ENCODE measurements at places on chromosomes 5 and 9.

- peaks cover 7% of the 10 kb centered on the region for H3K27me3 ChIP-seq
- H3K4me3 ChIP-seq: no peak overlapping the region
- DNase-seq: no peak
- no peaks in the 10 kb centered on the region for H3K36me3 ChIP-seq
These were observed 33.1 kb upstream of the SMARCA2 start for GRCh38 chr9:1982074-1982473.

GRCh38 chr5:116372931-116373597 lies 201.6 kb downstream of the SEMA6A start:
- no peak overlapping the region for H3K4me3 ChIP-seq
- H3K36me3 ChIP-seq: no peaks in the 10 kb centered on the region
- no peak overlapping the region for H3K27ac ChIP-seq
- no peaks in the 10 kb centered on the region for H3K4me1 ChIP-seq

DNA sequence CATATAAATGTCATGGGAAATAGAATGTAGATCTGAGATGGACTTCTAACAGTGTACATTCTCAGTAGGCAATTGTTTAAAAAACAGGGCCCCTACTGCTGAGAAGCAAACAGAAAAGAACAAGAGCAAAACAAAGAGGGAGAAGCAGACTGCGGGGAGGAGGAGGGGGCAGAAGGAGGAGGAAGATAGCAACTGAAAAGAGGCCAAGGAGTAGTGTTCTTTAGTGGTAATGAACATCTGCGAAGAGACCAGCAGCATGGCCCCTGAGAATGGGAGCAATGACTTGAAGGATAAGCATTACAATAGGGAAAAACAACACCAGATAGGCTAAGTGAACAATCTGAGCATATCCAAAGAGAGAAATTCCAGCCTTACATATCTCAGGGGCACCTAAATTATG lies 36.8 kb downstream of the HAPLN1 start:
- no peak for DNase-seq
- H3K4me3 ChIP-seq: no peak overlapping the region
- H3K36me3 ChIP-seq: no peaks in the 10 kb centered on the region
- H3K27me3 ChIP-seq: no peaks in the 10 kb centered on the region
- H3K27ac ChIP-seq: no peak overlapping the region
- no peaks in the 10 kb centered on the region for H3K4me1 ChIP-seq

GRCh38 chr5:84623019-84623418 lies 238.3 kb upstream of the EDIL3 start:
- H3K4me1 ChIP-seq: no peaks in the 10 kb centered on the region
- no peaks in the 10 kb centered on the region for H3K36me3 ChIP-seq
- no peak overlapping the region for H3K4me3 ChIP-seq
- no peak for DNase-seq
